Karpas-422 (cell line): ENCODE measurements at places on chromosomes 16 and 17.

- no peak for DNase-seq
Measured at GRCh38 chr16:11104168-11105037, 151.6 kb downstream of the SOCS1 start.

- DNase-seq = no peak
Measured at GRCh38 chr17:79465011-79465680, 145.7 kb downstream of the RBFOX3 start.

GRCh38 chr17:51707216-51707615 lies 446.9 kb downstream of the UTP18 start:
- DNase-seq = no peak

GRCh38 chr17:28480799-28481571 lies 7.5 kb downstream of the SLC13A2 start:
- DNase-seq = no peak

- no peak for DNase-seq
Measured at GRCh38 chr17:46790216-46790615, 28.3 kb downstream of the WNT3 start.

DNA sequence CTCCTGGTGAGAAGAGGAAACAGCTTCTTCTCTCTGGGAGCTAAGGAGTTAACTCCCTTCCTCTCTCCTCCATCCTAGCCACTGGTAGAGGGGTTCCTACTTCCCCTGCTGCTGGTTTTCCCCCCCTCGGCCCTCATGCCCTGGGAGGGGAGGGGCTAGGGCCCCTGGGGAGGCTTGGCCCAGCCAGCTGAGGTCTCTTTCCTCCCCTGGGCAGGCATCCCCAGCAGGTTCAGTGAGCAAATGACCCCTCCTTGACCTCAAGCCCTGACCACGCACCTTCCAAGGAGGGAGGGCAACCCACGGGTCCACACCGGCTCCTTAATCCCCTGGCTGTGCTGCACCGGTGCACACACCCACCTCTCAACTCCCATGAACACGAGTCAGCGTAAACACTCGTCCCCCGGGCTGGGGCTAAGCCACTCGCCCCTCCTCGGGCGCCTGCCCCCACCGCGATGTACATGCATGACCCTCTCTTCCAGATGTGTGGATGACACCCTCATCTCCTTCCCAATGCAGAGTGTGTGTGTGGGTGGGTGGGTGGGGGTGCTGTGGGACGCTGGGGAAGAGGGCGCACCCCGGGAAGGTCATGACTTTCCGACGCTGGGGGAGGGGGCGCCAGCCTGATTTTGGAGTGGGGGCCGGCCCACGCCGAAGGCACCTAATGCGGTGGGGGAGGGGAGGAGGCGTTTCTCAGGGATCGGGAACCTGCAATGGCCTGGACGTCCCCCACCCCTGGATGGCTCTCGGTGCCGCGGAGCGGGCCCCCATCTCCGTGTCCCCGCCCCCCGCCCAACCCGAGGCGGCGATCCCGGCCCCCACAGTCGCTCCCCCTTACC lies 33.7 kb downstream of the SRCIN1 start:
- no peak for DNase-seq

DNA sequence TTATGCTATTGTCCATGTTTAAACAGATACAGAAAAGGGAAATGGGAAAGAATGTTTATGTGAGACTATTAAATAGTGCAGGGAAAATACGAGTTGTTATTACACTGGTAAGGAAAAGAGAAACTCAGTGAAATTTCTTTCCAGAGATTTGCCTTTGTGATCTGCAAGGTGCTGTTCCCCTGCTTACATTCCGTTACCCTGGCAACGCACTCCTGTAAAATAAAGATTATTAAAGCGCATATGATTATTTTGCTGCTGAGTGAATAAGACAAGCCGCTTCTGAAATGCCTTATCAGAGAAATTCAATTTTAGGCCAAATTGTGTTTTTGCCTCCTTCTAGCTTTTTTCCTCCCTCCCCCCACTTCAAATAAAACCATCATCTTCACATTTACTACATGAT lies 328.6 kb upstream of the PMFBP1 start:
- no peak for DNase-seq
